ENCODE measurements at places on chromosomes 2 and 18.

- no peak for DNase-seq
Observed at GRCh38 chr18:48095726-48096125, 165.3 kb upstream of the SMAD2 start.

DNA sequence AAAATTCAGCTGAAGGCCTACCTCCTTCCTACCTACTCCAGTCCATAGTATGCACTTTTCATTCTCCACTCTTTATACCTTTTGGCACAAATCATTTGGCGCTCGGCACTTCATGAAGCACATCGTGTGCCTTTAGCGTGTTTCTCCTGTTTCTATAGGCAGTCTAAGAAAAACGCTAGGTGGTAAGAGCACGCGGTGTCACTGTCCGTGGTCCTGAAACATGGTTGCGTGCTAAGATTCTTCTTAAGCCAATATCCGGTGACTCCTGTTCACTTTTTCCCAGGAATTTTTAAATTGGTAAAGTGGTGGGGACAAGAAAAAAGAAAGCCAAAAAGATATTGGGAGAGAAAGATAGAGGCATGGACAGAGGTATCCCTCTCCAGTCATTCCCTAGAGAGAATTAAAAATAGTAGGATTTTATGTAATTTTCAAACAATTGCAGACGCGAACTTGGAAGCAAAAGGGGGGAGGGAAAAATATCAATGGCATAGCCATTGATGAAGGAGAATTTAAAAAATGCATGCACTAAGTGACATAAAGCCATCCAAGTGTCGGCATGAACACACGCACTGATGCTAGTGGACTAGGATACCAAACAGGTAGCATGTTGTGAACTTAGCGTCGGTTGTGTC is 1.4 kb upstream of the CTNNA2 start:
- DNase-seq: no peak

DNA sequence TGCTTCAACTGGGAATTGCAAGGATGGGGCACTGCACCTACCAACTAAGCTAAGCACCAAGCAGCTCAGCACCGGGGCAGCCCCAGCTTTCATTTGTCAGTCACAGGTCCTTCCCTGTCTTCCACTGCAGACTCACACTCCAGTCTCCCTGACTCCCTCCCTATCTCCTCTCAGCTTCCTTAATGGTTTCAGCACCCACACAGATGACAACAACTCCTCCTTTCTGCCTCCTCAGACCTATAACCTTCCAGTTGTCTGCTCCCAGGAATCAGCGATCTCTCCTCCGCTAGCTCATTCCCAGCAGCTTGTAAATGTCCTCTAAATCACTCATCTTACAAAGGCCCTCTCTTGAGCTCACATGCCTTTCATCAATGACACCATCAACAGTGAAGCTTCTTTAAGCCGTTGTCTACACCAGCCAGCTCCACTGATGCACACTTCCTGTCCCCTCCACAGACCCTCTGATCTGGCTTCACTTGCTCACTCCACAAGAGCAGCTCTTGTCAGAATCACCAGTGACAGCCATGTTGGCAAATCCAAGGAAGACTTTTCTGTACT is 32.1 kb downstream of the CLASP1 start:
- DNase-seq: peak; percentile 31

- DNase-seq: no peak
Observed at GRCh38 chr2:199130501-199130900, 327.2 kb downstream of the SATB2 start.

DNA sequence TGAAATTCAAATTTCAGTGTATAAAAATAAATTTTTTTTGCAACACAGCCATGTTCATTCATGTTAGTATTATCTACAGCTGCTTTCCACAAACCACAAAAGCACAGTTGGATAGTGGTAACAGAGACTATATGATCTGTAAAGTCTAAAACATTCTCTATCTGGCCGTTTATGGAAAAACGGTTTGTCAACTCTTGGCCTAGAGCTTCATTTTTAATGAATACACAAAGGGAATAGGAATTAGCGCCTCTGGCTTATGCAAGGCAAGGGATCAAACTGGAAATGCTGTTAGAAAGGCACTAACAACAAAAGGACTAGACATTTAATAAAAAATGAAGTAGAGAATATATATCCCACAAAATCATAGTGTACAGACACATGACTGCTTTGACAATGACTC is 211.9 kb downstream of the EXOC6B start:
- DNase-seq: no peak

- DNase-seq: no peak
Observed at GRCh38 chr2:144776766-144777165, 256.8 kb upstream of the ZEB2 start.

- no peak for DNase-seq
Observed at GRCh38 chr2:40820319-40820718, 368.4 kb upstream of the SLC8A1 start.

DNA sequence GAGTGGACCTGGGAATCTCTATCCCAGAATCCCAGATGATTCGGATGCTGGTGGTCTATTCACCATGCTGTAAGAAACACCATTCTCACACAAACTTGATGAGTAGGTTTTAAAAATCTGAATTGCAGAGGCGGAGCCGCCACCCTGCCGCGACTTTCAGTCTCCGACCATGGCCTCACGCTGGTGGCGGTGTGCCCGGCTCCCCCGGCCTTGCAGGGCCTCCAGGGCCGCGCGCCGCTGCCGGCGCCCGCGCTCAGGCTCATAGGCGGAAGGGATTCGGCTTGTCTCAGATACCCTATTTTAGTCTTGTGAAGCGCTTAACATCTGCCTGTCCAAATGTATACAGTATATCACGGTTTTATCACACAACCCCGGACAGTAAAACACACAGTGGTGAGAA is 2.6 kb upstream of the PPM1B start:
- no peak for DNase-seq

GRCh38 chr2:215760557-215760956 is 252.8 kb downstream of the MREG start:
- DNase-seq: no peak

GRCh38 chr2:15449556-15450236 is 111.4 kb downstream of the NBAS start:
- no peak for DNase-seq

DNA sequence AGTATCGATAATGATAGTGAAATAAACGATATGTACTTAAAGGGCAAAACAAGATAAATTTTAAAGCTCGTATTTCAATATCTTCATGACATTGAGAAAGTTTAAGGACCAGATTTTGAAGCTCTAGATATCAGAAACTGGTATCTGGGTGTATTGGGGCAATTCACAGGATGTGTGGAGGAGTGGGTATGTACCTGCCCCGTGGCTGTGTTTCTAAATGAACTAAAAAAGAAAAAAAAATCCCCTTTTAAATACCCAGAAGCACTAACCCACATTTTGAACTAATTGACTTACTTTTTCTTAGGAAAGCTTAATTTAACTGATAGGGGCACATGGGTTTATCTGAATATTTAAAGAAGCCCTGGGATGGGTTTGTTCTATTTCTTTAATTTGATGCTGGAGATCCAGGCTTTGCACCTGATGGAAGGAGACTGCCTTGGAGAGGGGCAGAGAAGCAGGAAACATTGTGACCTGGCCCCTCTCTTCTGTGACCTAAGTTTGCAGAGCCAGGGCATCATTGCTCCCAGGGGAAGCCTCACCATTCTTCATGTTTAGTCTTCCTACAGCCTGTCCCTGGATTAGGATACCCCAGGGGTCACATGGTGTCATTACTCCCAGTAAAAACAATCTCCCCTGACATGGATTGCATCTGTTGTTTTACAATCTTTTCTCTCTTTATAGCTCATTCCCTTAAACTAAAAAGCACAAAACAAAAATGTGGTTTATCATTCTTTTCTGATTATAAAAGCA is 7.6 kb upstream of the KCTD1 start:
- DNase-seq: no peak

GRCh38 chr18:68034296-68034695 is 517.8 kb upstream of the DSEL start:
- no peak for DNase-seq

DNA sequence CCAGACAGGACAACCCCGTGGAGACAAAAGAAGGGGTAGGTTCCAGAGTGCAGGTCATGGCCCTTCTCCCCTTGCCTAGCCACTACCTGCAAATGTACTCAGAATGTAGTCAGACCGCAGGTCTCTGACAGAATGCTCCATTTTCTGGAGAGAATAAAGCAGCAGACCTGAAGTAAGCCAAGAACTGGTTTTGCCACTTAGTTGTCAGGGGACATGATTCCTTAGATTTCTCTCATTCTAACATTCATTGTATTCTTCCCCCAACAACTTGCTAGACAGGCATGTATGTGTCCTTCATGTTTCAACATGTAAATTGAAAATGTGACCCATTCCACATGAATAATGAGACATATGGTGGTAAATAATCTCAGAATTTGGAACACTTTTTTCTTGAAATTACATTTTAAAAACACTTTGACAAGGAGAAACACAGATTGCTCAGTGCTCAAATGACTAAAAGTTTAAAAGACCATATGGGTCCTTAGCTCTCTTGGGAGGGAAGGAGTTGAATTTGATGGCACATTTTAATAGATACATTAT is 142.4 kb downstream of the CCBE1 start:
- DNase-seq: no peak

DNA sequence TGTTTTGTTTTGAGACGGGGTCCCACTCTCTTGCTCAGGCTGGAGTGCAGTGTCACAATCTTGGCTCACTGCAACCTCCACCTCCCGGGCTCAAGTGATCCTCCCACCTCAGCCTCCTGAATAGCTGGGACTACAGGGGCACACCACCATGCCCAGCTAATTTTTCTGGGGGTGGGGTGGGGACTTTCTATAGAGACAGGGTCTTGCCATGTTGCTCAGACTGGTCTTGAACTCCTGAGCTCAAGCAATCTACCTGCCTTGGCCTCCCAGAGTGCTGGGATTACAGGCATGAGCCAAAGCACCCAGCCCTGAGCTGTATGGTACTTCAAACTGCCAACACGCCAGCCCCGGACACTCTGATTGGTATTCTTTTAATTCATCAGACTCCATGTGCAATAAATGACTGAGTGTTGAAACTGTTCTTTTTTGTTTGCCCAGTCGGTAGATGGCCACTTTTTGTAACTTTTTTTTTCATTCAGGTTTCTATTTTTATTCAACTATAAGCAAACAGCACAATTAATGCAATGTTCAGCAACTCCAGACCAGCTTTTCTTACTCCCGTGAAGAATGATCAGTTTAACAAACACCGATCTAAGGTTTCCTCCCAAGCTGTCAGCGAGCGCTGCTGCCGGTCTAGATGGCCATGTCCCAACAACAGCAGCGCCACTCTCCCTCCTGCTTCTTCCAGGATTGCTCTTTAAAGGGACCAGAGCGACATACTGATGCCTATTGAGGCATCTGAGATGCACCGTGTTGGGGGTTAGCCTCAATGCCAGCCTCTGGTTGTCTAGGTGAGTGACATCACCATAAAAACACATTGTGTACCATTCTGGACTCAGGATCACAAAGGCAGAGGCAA is 12.5 kb upstream of the TGOLN2 start:
- no peak for DNase-seq
